ENCODE measurements at places on chromosomes 1 and 21. TPM values are rescaled to one million over a fixed set of nuclear protein-coding genes. Genes with fewer than 3 reads are reported as not detected.

TIPRL gene
- 29.0 TPM for total RNA-seq

C1orf141 gene
- not detected for total RNA-seq

FAM177B gene
- total RNA-seq, result not detected

IGSF3 gene
- under 0.01 TPM for total RNA-seq

LCE1B gene
- not detected for total RNA-seq

PFKFB2 gene
- 6.2 TPM for total RNA-seq

CD1B gene
- not detected for total RNA-seq

IFNLR1 gene
- total RNA-seq, result under 0.01 TPM

- no peak for DNase-seq
Observed at GRCh38 chr1:54284781-54285529, 85.0 kb downstream of the MRPL37 start.

- no peak for DNase-seq
Observed at GRCh38 chr1:100358210-100358609, 5.9 kb downstream of the CDC14A start.

- peak; percentile 89 for DNase-seq
Observed at GRCh38 chr1:42940851-42941639, 17.6 kb downstream of the SLC2A1 start.

- DNase-seq, result no peak
Observed at GRCh38 chr1:8337776-8338525, 20.0 kb downstream of the SLC45A1 start.

- peak; percentile 96 for DNase-seq
Observed at GRCh38 chr21:29208682-29209059, 78.2 kb downstream of the MAP3K7CL start.

DNA sequence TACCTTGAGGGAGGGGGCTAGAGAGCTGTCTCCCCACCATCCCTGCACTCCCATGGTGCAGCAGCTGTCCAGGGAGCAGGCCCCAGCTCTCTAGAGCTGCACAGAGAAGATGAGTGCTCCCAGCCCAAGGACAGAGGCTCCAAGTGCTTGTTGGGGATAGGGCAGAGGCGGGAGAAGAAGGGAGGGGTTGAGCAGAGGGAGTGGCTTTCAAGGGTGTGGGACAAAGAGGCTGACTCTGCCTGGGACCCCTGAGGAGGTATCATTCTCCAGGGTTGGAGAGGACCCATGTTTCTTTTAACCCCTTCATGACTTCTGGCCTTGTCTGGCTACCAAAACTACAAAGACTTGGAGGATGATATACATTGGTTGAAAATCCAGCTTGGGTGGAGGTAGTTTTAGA is 14.6 kb downstream of the FOXD2 start:
- DNase-seq, result no peak

DNA sequence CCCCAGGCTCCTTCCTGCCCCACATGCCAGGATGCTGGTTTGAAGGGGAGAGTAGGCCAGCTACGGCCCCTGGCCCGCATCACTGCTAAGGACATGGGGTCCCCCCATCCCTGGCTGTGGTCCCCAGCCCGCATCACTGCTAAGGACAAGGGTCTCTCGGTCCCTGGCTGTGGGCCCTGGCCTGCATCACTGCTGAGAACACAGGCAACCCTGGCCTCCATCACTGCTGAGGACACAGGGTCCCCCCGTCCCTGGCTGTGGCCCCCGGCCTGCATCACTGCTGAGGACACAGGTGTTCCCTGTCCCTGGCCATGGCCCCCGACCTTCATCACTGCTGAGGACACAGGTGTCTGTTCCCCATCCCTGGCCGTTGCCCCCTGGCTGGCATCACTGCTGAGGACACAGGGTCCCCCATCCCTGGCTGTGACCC is 448 bp upstream of the OBSCN start:
- DNase-seq, result no peak

DNA sequence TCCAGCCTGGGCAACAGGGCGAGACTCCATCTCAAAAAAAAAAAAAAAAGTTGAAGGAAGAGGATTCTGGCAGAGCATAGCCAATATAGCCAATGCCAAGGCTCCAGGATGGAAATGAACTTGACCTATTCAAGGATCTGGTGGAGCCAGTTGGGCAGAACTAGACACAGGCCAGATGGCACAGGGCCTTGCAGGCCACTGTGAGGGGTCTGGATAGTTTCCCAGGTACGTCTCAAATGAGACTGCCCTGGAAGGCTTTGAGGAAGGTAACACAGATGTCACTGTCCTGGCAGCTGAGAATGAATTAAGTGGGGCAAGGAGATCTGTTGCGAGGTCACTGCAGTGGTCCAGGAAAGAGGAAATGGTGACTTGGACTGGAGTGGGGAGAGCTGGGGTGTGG is 12.0 kb upstream of the ARHGEF19 start:
- DNase-seq, result no peak

DNA sequence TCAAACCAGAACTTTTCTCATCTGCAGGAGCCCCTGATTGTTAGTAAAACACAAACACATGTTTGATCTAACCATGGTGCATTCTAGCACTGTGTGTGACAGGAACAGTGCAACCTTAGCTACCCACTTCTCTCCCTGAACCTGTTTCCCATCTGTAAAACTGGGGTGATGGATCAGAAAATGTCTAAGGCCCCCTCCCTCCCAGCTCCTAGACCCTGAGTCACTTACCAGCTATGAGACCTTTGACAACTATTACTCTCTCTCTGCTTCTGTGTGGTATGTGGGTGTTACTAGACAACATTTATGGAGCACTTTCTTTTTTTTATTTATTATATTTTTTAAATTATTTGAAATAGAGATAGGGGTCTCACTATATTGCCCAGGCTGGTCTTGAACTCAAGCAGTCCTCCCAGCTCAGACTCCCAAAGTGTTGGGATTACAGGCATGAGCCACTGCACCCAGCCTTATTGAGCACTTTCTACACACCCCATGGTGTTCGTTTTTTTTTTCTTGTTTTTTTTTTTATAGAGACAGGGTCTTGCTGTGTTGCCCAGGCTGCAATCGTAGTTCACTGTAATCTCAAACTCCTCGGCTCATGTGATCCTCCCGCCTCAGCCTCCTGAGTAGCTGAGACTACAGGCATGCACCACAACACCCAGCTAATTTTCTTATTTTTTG is 2.6 kb downstream of the INPP5B start:
- peak; percentile 73 for DNase-seq

GRCh38 chr1:248155927-248156326 is 11.0 kb downstream of the OR2M5 start:
- DNase-seq, result no peak

GRCh38 chr21:23809573-23809972 is 1797.7 kb downstream of the MRPL39 start:
- no peak for DNase-seq

GRCh38 chr1:89451011-89451410 is 73.6 kb upstream of the LRRC8B start:
- peak; percentile 75 for DNase-seq

DNA sequence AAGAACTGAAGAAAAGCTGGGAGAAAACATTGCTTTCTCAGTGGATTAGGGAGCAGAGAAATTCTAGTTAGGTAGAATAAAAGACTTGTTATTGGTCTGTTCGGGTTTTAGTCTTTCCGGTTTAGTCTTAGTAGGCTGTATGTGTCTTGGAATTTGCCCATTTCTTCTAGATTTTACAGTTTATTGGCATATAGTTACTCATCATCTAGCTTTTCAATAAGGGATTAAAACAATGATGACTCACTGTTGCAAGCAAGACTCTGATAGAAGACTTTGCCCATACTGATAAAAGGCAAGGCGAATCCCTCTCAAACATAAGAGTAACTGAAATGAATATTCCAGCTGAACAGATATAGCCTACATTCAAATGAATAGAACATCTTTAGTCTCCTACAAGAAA is 62.3 kb downstream of the GPR137B start:
- no peak for DNase-seq

DNA sequence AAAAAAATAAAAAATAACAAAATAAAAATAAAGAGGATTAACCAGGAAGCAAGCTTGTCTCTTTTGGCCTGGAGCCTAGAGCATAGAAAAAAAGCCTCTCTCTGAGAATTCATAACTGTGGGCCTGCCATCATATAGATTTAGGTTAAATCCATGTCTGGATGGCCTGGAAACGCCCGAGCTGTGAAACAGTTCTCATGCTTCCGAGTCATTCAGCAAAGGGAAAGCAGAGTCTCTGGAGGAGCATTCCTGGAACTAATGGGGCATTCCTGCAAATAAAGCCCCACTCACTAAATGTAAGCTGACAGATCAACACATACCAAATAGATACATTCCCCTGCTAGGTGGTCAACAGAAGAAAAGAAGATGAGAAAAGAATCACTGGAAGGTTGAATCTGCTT is 75.8 kb upstream of the GNG4 start:
- no peak for DNase-seq

DNA sequence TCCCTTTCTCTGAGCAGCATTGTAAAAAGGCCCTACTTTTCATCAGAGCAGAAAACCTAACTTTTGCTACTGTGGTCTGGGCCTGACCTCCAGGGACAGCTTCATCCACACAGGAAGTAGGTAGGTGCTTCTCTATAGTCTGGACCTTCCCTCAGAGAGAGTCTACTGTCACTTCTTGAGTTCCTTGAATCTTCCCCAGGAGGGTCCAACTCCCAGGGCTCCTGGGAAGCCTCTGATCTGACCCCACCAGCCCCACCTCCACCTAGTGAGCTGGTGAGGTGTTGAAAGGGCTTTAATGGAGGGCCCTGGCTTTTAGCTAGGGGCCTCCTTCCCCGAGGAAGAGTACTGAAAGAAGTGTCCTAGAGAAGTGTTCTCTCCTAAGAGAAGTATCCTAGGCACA is 2.7 kb upstream of the VANGL2 start:
- no peak for DNase-seq

DNA sequence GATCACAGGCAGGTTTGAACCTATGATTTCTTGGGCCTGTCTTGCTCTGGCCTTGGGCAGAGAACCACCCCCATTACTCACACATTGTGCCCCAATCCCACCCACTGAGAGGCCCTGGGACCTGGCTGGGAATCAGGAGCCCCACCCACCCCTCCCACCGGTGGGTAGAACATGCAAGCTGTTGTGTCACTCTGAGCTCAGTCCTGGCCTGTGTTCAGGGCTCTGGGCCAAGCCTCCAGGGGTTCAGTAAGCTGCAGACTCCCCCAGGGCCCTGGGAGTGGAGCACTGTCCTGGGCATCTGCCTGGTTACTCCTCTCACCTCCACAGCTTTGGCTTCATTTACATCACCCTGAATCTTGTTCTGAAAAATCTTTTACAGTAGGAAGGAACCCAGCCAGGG is 270.5 kb downstream of the RRAGC start:
- DNase-seq, result peak; percentile 47

- DNase-seq, result no peak
Observed at GRCh38 chr1:151892190-151892589, 17.1 kb downstream of the THEM4 start.

GRCh38 chr1:6513320-6513801 is 21.9 kb upstream of the PLEKHG5 start:
- peak; percentile 47 for DNase-seq

- DNase-seq, result no peak
Observed at GRCh38 chr1:227910511-227911153, 37.1 kb downstream of the WNT9A start.

DNA sequence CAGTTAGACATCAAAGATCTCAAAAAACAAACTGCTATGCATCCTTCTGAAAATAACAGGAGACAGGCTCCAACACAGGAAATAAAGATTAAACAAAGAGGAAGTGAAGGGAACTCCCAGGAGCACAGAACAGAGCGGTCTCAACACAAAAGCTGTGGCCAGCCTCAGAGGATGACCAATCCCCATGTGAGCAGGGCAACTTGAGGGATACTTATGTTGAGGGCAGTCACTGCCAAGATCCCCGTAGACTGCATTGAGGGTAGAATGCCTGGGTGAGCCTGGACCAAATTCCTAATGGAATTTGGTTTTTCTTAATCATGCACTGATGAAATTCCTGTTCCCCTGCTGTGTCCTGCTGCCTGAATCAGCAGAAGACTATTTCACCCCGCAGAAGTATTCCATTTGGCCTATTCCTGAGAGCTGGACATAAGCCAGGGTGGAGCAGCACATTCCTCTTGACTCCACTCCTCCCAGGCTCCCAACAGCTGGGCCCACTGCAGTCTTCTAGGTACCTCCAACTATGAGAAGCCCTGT is 49.0 kb downstream of the JAK1 start:
- DNase-seq, result peak; percentile 99

GRCh38 chr1:231272880-231273279 is 31.9 kb downstream of the GNPAT start:
- DNase-seq, result peak; percentile 65

DNA sequence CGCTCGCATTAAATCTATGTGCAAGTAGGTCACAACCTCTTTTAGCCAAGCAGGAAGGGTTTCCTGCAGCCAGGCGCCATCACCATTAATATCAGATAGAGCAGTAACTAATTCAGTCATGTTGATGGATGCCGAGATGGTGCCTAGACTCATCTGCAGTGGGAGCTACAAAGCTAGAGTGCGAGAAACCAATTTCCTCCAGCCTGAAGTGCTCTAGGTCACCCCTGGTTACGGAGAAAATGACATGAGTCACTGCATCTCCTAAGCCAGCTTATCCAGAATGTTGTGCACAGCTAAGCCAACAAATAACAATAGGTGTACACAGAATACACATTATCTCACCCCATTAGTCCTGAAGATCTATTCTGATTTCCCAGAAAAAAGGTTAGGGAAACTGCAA is 36.0 kb downstream of the OVAAL start:
- DNase-seq, result no peak

DNA sequence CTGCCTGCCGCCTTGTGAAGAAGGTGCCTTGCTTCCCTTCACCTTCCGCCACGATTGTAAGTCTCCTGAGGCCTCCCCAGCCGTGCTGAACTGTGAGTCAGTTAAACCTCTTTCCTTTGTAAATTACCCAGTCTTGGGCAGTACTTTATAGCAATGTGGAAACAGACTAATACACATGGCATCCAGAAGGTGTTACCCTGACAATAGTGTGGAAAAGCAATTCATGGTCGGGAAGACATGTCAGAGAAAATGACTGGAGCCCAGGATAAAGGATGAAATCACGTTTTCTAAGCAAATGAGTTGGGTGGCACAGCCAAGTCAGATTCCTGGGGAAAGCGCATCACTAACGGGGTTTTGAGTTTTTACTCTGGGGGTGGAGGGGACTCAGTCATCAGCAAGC is 76.4 kb downstream of the HLCS start:
- peak; percentile 63 for DNase-seq

GRCh38 chr1:1291023-1291528 is 10.8 kb downstream of the SCNN1D start:
- DNase-seq, result no peak

DNA sequence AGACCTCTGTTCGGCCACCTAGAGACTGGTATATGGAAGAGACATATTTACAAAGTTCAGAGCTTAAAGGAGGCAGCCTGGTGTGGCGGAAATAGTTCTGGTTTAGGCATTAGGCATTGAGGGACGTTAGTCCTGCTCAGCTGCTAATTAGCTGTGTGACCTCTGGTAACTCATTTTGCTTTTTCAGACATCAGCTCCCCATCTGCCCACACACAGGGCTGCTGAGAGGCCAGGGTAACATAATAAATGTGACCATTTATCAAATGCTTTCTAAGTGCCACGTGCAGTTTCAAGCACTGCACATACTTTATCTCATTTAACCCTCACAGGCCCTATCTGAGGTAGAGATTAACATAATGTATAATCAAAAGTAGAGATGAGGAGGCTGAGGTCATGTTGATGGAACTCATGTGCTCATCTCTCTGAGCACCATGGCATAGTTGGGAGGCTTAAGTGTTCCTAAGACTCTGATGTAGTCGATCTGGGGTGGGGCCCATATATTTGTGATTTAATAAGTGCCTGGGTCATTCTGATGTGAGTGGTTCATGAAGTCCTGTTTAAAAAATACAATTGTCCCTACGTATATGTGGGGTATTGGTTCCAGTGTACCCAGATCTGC is 267.2 kb upstream of the PLXNA2 start:
- no peak for DNase-seq

GRCh38 chr1:200873116-200873670 is 412 bp downstream of the GPR25 start:
- no peak for DNase-seq

- DNase-seq, result no peak
Observed at GRCh38 chr1:231177226-231177625, 15.4 kb downstream of the TRIM67 start.
